Stomach (tissue), 19 donors: ENCODE measurements at places on chromosomes 13 and 19. TPM values are rescaled to one million over a fixed set of nuclear protein-coding genes. Genes with fewer than 3 reads are reported as not detected.

The CGB3 gene
- total RNA-seq, result not detected

The ZNF614 gene
- total RNA-seq, result 12.7 TPM

The ZNF345 gene
- total RNA-seq, result 4.9 TPM

The CRX gene
- total RNA-seq, result not detected

The LRG1 gene
- total RNA-seq, result 7.6 TPM

The ZNF154 gene
- total RNA-seq, result not detected

The CCDC124 gene
- total RNA-seq, result 68.7 TPM

The CEACAM19 gene
- 0.58 TPM for total RNA-seq

The NLRP7 gene
- total RNA-seq, result not detected

The IL17D gene
- total RNA-seq, result 1.0 TPM

The MCOLN1 gene
- 5.1 TPM for total RNA-seq

The URAD gene
- not detected for total RNA-seq

The PEAK3 gene
- total RNA-seq, result 0.87 TPM

The SLC25A41 gene
- total RNA-seq, result not detected

The F10 gene
- total RNA-seq, result 0.45 TPM

The KIR3DL2 gene
- not detected for total RNA-seq

The ZBTB32 gene
- total RNA-seq, result 8.2 TPM

The RASL11A gene
- 9.4 TPM for total RNA-seq

The LILRB4 gene
- total RNA-seq, result 0.73 TPM

The FFAR3 gene
- not detected for total RNA-seq
